NCI-H1930 (cell line): ENCODE measurements at places on chromosomes 4 and X.

DNA sequence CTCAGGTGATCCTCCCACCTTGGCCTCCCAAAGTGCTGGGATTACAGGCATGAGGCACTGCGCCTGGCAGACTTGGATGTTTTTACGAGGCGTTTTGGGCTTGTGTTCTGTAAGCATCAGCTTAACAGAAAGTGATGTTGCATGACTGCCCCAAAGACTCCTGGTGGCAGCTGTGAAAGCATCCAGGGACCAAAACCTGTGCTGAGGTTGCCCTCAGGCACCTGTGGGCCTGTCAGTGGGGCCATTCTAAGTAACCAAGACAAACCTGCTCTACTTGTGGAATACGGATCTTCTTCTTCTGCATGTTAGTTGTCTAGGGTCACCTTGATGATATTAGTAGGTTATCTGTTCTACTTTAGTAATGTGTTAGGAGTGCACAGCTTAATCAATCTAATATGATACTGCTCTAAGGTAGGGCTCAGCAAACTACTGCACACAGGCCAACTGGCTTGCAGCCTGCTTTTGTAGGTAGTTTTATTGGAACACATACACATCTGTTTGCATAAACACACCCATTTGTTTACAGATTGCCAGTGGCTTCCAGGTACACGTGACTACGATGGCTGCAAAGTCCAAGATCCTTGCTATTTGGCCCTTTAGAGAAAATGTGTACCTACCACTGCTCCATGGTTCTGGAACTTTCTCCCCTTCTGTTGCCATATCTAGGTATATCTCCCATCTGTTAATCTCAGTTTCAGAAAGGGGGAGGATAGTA is 136.7 kb downstream of the GPR143 start:
- no peak for DNase-seq

DNA sequence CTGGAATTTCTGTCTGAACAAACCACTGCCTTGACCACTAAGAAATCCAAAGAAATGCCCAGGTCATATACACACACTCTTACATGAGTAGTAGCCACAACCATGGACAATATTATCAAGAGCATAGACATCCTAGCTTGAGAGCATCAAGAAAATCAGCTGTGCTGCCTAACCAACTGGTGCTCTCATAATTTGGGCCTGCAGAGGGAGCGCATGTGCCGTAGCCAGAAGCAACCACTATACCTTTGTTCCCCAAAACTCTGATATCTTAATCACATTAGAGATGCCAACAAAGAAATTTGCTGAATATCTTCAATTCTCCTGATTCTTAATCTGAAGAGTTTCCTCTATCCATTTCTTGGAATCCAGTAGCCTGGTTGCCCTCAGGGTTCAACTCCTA is 163.6 kb downstream of the ZNF674 start:
- DNase-seq = no peak

DNA sequence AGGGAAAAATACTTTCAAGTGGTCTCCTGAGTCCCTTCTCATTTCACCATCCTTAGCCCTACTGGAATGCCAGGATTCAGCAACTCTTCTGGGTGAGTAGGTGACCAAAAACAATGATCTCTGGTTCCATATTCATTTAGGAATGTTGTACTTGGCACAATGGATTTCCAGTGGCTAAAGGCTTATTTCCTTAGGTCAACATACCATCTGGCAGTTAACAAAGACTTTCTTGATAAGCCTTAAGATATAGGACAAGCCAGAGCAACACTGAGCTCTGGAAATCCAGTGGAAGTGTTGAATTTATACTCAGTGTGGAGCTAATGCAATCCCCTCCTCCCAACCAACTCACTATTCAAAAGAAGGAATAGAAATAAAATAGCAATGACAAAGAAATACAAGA is 139.4 kb upstream of the EMCN start:
- DNase-seq = no peak

- no peak for DNase-seq
Measured at GRCh38 chr4:114561590-114561989, 37.0 kb upstream of the UGT8 start.

DNA sequence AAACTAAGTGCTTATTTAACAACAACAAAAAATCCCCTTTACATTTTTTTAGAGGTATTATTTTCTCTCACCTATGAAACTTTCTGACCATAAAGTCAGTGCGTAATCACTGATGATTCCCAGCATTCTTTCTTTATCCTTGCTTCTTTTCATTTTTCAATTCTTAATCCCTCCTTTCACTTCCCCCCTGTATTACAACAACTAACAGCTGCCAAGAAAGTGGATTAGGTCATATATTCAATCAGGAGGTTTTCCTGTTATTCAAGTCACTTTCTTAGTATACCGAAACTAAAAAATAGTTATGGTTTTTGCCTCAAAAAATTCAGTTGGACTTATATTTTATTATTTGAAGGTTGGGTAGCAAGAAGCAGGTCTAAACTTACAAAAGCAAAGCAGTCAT is 2.1 kb upstream of the STAP1 start:
- no peak for DNase-seq

GRCh38 chrX:107574054-107574683 is 54.1 kb upstream of the PRPS1 start:
- DNase-seq = no peak

DNA sequence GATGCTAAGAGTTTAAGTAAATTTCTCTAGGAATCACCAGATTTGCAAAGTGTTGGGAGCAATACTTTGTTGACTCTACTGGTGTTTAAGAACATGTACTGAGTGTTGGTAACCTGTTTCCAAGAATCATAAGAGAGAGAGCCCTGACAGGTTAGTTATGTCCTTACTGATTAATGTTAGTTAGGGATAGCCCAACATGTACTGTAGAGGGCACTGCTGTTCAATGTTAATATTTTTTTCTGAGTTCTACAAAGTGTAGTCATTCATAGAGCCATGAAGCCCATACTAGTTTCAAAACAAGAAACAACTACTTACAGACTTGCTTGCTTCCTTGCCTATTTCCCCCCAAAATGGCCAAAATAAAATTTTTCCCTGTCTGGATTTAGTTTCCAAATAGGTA is 11.9 kb downstream of the TMPRSS11D start:
- DNase-seq = no peak

GRCh38 chrX:40483502-40483901 is 97.3 kb upstream of the ATP6AP2 start:
- no peak for DNase-seq

GRCh38 chr4:183747931-183748670 is 89.0 kb downstream of the TRAPPC11 start:
- DNase-seq = no peak

- DNase-seq = no peak
Measured at GRCh38 chr4:90165883-90166282, 38.7 kb downstream of the CCSER1 start.

DNA sequence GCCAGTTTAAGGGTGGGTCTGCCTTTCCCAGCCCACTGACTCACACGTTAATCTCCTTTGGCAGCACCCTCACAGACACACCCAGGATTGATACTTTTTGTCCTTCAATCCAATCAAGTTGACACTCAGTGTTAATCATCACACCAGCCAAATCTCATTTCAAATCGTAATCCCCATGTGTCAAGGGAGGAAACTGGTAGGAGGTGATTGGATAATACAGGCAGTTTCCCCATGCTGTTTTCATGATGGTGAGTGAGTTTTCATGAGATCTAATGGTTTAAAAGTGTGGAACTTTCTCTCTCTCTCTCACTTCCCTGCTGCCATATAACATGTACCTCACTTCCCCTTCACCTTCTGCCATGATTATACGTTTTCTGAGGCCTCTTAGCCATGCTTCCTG is 647.2 kb upstream of the FRG1 start:
- no peak for DNase-seq

DNA sequence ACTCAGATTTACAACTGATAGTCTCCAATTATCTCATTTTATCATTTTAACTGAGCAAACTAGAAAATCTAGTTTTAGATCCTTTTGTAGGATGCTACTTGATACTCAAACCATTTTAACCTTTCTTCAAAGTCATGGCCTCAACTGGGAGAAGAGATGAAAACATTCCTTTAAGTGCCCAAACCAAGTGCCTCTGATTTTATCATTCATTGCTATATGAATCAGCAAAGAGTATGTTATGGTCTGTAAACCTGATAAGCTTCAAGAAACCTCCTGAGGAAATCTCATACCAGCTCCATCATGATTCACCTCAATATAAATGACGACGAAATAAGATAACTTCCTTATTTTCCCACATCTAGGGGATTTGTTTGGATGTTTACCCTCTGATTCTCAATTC is 119.9 kb downstream of the FAM13A start:
- no peak for DNase-seq

GRCh38 chr4:20266215-20267082 is 14.7 kb downstream of the SLIT2 start:
- no peak for DNase-seq

DNA sequence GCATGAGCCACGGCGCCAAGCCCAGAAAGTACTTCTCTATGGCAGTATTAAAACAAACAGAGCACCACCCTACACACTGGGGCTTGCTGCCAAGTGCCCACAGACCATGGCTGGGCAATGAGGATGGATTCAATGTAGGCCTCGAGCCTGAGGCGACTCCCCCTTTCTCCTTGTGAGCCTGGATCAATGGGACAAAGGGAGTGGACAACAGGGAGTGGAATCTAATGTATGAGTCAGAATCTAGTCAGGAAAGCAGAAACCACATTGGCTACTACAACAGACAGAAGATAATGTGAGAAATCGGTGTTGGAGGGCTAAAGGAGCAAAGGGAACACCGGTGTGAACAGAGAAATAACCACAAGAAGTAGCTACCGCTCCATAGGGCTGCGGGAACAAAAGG is 37.7 kb upstream of the OCIAD2 start:
- no peak for DNase-seq

GRCh38 chrX:22740836-22741235 is 258.9 kb upstream of the DDX53 start:
- no peak for DNase-seq
